Stimulated activated CD4-positive, alpha-beta T cell treated with anti-CD3 and anti-CD28 coated beads, TNF-alpha, amount 100 ng/mL, for 4 hours (primary cell): ENCODE measurements at places on chromosomes 12 and 14.

DNA sequence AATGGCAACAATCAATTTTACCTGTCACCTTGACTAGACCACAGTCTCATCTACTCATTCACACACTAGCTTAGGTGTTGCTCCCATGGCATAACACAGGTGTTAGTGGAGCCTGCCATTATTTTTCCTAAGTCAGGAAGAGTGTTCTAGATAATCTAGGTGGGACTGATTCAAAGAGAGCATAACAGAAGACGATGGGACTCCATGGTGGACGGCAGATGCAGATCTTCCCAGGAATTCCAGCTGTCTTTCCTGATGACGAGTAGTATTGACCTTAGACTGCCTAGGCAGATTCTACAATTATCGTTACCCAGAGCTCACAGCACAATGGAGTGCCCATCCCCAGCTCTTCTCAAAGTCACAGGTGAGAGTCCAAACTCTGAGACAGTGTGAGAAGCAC lies 589.0 kb downstream of the TMEM121 start:
- DNase-seq, result no peak

DNA sequence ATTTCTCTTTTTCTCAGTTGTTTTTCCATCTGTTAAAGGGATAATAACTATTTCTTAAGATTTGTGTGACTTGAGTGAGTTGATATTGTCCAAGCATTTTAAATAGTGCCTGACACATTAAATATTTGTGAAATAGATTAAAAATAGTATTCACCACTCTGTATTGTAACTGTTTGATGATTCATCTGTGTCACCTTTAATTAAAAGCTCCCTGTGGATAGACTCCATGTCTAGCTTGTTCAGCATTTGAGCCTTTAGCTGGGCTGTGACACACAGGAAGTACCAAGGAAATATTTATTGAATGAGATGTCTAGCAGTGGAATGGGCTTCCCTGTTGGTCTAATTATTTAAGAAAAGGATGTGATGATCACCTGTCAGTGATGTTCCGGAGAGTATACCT lies 1.8 kb upstream of the GLIPR1L2 start:
- no peak for DNase-seq

- no peak for DNase-seq
These were observed 319.2 kb upstream of the DDHD1 start for GRCh38 chr14:53472306-53472705.

GRCh38 chr12:131920902-131921840 lies 7.9 kb upstream of the PUS1 start:
- DNase-seq, result no peak

DNA sequence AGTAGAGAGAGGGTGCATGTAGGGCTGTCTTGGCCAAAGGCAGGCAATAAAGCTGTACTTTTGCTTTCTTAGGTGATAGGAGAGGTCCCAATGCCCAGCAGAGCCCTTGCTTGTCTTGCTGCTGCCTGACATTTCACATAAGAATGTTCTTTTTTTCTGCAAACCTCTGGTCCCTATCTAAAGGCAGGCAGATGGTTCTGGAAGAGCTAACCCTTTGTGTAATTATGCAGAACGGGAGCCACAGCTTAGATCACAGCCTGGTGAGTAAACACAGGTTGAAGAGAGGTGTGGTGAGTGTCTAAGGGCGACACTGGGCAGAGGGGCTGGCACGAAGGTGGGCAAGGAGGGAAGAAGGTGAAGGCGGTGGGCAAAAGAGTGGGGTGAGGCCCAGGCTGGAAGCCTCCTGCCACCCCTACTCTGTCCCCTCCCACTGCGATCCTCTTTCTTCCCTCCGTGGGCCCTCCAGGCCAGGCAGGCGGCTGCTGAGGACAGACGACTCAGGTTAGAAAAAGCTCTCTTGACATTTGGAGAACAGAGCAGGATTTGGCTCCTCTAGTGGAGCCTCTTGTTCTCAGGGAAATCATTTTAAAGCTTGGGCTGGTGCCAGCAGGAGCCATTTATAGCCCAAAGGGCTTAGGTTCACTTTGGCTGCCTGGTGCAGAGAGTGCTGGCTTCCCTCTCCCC lies 42.8 kb downstream of the PRMT8 start:
- DNase-seq, result no peak

DNA sequence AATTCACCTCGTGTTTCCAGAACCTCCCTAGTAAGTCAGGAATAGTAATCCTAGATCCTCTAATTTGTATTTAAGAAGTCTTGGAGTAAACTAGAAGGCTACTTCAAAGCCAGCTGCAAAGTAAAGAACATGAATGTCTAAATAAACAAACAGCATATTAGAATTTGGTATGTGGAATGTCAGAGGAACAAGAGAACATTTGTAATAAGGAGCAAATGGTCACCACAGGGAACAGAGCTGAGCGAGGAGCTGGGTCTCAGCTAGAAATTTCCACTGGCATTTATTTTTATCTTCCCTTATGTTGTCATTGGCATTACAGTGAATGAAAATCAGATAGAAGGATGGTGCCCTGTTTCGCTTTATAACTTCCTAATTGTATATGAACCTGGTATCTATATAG lies 50.2 kb downstream of the FRMD6 start:
- no peak for DNase-seq

DNA sequence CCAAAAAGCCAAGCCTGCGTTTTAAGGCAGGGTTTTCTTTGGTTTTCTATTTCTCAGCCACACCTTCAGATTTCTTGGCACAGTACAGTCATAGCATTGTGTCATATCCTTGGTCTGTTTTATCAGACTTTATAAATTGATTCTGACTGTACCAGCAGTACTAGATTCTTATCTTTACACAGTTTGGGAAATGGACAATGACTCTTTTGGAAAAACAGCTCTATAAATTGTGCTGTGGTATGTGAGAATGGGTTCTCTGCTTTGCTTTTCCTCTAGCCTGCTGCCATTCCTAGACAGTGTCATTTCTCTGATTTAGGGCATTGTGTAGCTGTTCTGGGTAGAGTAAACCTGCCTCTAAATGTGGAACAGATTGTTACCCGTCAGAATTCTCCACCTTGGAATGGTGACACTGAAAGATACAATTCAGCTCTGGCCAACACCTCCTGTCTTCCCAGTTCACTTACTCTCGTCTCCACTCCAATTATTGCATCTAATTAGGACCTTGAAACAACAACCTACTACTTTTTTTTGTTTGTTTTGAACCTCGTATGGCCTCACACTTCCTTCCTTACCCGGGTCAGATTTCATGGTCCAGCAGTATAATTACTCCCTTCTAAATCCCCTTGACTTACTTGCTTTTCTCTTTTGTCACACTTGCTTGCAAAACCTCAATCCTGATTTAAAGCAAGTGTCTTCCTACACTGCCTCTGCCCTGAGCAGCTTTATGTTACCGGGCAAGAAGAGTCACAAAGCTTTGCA lies 226.3 kb downstream of the ERC1 start:
- no peak for DNase-seq

DNA sequence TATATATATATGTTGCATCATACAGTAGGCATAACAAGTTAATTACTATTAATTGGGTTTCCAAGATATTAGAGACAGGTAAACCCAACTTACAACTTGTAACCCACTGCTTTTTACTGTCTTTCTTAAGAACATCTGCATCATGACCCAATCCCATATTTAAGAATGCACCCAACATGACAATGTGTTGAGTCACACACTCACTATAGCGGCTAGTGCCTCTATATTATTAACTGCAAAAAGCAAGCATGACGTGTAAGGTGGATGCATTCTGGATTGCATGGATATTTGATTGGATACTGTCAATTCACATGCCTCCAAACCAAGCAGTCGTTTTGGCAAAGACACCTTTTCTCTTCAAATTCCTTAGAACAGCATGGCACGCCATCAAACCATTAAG lies 68.2 kb downstream of the KSR2 start:
- no peak for DNase-seq

GRCh38 chr12:41795051-41795600 lies 349.5 kb downstream of the GXYLT1 start:
- DNase-seq, result no peak

GRCh38 chr12:1859643-1860042 lies 39.3 kb downstream of the LRTM2 start:
- no peak for DNase-seq

DNA sequence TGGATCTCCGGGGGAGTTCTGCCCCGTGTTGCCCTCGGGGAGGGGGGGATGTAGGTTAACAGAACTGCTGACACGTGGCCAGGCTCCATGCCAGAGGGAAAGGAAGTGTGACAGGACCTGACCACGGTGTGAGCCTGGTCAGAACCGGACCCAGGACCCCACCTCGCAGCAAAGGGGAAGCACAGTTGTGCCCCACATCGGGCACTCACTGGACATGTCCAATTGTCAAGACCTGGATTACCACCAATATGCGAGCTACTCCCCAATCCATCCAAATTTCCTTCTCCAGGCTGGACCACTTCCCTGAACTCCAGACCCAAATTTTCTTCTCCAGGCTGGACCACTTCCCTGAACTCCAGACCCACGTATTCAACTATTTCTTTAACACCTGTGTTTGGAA lies 78.8 kb upstream of the PIWIL1 start:
- no peak for DNase-seq

DNA sequence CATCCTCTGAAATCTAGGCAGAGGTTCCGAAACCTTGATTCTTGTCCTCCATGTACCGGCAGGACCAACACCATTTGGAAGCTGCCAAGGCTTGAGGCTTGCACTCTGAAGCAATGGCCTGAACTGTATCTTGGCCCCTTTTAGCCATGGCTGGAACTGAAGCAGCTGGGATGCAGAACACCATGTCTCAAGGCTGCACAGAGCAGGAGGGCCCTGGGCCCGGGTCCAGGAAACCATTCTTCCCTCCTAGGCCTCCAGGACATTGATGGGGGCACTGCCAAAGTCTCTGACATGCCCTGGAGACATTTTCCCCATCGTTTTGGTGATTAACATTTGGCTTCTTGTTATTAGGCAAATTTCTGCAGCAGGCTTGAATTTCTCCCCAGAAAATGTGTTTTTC lies 198.7 kb downstream of the EFCAB11 start:
- DNase-seq, result no peak
